ENCODE measurements at places on chromosomes 4 and X.

DNA sequence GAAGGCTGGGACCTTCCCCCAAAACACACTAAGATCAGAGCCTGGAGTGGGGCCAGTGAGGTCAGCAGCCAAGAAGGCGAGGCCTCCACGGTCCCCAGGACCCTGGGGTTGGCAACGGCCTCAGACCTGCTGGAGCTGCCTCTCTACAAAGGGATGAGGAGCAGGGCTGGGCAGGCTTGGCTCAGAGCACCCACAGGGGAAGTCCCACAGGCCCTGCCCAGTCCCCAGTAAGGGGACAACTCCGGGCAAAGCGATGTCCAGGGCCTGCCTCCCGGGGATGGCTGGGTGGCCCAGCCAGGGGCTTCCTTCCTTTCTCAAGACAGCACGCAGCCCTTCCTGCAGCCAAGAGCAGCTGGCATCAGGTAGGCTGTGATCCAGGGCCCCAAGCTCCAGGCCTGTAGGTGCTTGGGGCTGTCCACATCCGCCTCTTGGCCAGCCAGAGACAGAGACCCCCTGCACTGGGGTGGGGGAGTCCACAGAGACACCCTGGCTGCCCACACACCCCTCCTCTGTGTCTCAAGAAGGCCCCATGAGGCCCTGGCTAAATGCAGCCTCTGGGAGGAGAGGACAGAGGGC is 5.7 kb downstream of the MXD4 start:
- DNase-seq: peak; percentile 21

GRCh38 chr4:136355970-136356369 is 1176.3 kb downstream of the PCDH18 start:
- no peak for DNase-seq

DNA sequence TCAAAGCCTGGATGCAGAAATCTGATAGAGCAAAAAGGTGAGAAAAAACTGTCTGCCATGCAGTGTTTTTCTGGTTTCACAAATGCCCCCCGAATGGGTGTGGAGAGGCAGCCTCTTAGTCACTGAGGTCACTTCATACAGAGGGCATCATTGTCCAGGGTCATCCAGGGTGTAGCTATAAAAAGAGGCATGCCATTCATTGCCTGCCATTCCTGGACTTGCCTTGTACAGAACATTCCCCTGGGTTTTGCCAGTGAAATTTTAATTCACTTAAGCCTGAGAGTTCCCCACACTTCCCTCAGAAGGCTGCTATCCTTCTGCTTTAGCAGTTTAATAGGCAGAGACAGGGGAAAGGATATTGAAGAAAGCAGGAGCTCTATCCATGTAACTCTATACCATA is 230.3 kb downstream of the UNC5C start:
- no peak for DNase-seq

DNA sequence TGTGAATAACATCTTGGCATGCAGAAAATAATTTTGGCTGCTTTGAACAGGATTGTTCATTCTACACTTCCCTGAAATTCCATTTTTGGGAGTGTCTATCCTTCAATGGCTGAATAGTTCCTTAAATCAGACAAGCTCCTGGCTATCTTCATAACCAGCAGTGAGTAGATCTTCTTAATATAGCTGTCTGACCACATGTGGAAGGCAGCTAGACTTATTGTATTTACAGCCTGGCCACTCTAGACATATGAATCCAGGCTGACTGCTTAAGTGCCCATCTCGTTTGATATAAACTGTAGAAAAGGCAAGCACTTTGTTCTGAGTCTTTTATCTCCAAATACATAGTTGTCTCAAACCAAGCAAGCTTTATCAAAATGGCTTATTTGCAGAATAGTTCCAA is 40.0 kb downstream of the PWWP3B start:
- DNase-seq: no peak

DNA sequence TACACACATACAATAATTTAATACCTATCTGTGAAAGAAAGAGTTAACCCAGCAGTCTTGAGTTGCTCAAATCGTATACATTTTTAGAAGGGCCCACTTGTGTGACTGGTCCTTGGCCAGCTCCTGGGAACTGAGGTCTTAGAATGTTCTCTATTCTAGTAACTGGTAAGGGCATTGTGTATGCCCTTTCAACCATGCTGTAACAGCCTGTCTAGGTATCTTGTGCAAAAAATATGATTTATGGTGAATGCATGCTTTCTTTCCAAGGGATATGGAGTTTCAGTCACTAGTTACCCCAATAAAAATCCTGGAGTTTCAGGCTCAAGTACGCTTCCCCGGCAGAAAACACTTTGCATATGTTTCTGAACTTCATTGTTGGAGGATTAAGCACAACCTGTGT is 140.6 kb downstream of the NEXMIF start:
- DNase-seq: no peak

- DNase-seq: no peak
Measured at GRCh38 chr4:183626168-183626567, 32.8 kb downstream of the RWDD4 start.

Data from omental fat pad (tissue), 4 donors.